ENCODE measurements at places on chromosomes 1 and 21. TPM values are rescaled to one million over a fixed set of nuclear protein-coding genes. Genes with fewer than 3 reads are reported as not detected.

DNA sequence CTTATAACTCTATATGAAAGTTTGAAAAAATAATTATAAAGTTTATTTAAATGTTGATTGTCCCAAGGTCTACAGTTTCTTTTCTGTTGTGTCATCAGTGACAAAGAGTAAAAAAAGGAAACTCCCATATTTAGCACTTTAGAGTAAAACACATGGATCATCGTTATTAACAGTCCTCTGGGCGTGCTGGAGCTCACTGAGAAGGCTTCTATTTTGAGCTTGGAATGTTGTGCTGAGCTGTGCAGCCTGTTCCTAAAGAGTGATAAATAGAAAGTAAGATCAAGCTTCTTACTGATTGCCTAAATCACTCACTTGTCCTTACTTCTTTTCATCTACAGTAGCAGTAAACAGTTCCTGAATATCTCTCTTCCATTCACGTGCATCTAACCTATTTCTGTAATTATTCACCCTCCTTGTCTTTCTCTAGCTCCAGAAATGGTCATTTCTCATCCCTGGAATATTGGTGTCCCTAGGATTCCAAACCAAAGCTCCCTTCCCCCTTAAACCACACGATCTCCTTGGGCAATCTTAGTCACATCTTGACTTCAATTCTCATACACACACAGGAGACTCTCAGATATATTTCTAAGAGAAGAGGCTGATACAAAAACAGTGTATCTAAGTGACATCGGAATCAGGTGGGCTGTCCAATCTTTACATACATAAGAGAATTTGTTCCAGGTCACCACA is 11.9 kb downstream of the GBP5 start:
- peaks cover 83% of the 10 kb centered on the region for H3K36me3 ChIP-seq
- peak overlapping the region; percentile 82 for H3K27ac ChIP-seq
- H3K4me1 ChIP-seq: peaks cover 64% of the 10 kb centered on the region
- DNase-seq: no peak
- peak overlapping the region; percentile 44 for H3K4me3 ChIP-seq

- H3K27me3 ChIP-seq: no peaks in the 10 kb centered on the region
- H3K27ac ChIP-seq: no peak overlapping the region
- H3K4me3 ChIP-seq: no peak overlapping the region
- DNase-seq: no peak
Observed at GRCh38 chr1:172993640-172994039, 57.1 kb downstream of the TNFSF18 start.

The KDM1A gene
- total RNA-seq: 59.4 TPM

The COX20 gene
- total RNA-seq: 26.3 TPM

DNA sequence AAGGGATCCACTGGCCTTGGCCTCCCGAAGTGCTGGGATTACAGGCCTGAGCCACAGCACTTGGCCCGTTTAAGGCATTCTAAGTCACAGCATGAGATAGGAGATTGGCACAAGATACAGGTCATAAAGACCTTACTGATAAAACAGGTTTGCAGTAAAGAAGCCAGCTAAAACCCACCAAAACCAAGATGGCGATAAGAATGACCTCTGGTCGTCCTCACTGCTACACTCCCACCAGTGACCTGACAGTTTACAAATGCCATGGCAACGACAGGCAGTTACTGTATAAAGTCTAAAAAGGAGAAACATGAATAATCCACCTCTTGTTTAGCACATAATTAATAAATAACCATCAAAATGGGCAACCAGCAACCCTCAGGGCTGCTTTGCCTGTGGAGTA is 33.3 kb upstream of the RCC2 start:
- H3K27ac ChIP-seq: no peak overlapping the region
- H3K27me3 ChIP-seq: no peaks in the 10 kb centered on the region
- no peaks in the 10 kb centered on the region for H3K4me1 ChIP-seq
- no peak overlapping the region for H3K4me3 ChIP-seq
- no peak for DNase-seq

The SLC1A7 gene
- total RNA-seq: not detected

DNA sequence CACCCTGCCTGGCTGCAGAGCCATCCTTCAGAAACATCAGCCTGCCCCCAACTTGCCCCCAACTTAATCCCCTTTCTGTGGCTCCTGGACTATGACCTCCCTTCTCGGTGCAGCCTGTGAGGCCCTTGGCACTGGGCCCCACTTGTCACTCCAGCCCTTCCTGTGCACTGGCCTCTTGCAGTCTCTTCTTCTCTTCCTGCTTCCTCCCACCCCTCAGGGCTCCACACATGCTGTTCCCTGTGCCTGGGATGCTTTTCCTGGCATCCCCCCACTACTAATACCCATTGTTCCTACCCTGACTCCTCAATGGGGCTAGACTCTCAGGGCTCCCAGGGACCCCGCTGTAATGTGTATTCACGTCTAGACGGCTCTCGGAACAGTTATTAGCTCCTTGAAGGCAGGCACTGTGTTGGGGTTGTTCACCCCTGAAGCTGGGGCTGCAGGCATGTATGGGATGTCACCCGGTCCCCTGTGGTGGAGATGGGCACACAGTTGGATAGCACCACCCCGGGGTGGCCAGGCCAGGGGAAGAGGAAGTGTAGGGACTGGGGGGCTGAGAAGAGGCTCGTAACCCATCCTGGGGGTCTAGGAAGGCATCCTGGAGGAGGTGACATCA is 4.5 kb downstream of the LDLRAD1 start:
- H3K27me3 ChIP-seq: peaks cover 3% of the 10 kb centered on the region
- no peak overlapping the region for H3K4me3 ChIP-seq
- no peak overlapping the region for H3K27ac ChIP-seq
- no peaks in the 10 kb centered on the region for H3K4me1 ChIP-seq

- H3K4me3 ChIP-seq: no peak overlapping the region
- no peaks in the 10 kb centered on the region for H3K36me3 ChIP-seq
- no peak overlapping the region for H3K27ac ChIP-seq
- H3K27me3 ChIP-seq: peaks cover 10% of the 10 kb centered on the region
Observed at GRCh38 chr1:206002160-206002559, 1.0 kb downstream of the RAB7B start.

All from activated CD8-positive, alpha-beta memory T cell treated with anti-CD3 and anti-CD28 coated beads, Interleukin-2, amount 10 ng/mL, durations not matched to agents 7 days and 5 days (primary cell).